ENCODE measurements at places on chromosomes 2 and 18.

- DNase-seq = no peak
Measured at GRCh38 chr18:29171892-29172755, 995.2 kb upstream of the CDH2 start.

GRCh38 chr18:11981192-11981542, at the start of gene IMPA2:
IMPA2 (plus strand) TSS chr18:11981507; CDS start chr18:11981670, 163 bp downstream.
- DNase-seq = no peak

DNA sequence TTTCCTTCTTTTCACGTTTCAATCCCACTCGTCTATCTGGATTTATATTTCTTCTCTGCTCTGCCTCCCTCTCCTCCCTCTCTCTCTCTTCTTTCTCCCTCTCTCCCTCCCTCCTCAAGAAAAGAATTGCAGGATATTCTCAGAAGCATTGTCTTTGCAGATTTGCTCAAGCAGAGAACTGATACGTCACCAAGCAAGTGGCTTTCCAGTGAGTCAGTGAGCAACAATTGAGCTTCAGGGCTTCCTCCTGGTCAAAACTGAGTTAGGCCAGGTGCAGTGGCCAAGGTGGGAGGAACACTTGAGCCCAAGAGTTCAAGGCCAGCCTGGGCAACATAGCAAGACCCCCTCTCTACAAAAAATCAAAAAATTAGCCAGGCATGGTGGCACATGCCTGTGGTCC, 151.1 kb downstream of the SMAD2 start:
- DNase-seq = no peak

GRCh38 chr2:218257390-218257981, 3.3 kb upstream of the GPBAR1 start:
- peak; percentile 77 for DNase-seq

- DNase-seq = no peak
Measured at GRCh38 chr2:144849612-144850011, 329.7 kb upstream of the ZEB2 start.

DNA sequence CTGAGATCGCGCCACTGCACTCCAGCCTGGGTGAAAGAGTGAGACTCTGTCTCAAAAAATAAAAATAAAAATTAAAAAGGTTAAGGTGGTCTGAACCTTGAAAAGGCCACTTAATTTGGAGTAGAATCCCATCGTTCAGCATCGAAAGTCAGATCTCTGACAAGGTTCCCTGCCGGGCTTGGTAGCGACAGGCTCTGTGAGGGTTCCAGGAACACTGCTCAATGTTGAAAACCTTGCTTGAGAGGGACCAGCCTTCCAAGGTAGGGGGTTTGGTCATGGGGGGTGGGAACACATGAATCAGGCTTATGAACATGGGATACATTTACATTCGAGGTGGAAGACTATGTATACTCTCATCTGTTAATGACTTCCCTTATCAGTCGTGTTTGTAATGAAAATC, 232.2 kb downstream of the FHOD3 start:
- DNase-seq = no peak

- no peak for DNase-seq
Measured at GRCh38 chr18:53850902-53851301, 373.6 kb downstream of the MBD2 start.

GRCh38 chr2:11877764-11878163, 131.3 kb downstream of the LPIN1 start:
- no peak for DNase-seq

DNA sequence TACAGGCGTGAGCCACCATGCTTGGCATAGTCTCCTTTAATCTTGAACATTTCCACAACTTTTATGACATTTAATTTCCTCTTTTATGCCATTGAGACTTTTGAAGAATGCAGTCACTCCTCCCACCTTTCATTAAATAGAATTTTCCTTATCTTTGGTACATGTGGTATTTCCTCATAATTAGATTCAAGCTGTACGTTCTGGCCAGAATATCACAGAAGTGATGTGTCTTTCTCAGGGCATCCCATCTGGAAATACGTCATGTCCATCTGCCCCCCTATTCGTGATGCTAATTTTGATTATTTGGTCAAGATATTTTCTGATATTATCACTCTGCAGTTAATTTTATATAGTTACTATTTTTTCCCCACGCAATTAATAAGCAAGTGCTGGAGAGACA, 16.9 kb downstream of the CASP10 start:
- DNase-seq = no peak

GRCh38 chr2:84971510-84972206, 697 bp downstream of the KCMF1 start:
- peak; percentile 48 for DNase-seq

GRCh38 chr2:105804266-105804665, 59.6 kb downstream of the NCK2 start:
- no peak for DNase-seq

GRCh38 chr2:240958366-240959213, 39.8 kb upstream of the SNED1 start:
- DNase-seq = no peak

DNA sequence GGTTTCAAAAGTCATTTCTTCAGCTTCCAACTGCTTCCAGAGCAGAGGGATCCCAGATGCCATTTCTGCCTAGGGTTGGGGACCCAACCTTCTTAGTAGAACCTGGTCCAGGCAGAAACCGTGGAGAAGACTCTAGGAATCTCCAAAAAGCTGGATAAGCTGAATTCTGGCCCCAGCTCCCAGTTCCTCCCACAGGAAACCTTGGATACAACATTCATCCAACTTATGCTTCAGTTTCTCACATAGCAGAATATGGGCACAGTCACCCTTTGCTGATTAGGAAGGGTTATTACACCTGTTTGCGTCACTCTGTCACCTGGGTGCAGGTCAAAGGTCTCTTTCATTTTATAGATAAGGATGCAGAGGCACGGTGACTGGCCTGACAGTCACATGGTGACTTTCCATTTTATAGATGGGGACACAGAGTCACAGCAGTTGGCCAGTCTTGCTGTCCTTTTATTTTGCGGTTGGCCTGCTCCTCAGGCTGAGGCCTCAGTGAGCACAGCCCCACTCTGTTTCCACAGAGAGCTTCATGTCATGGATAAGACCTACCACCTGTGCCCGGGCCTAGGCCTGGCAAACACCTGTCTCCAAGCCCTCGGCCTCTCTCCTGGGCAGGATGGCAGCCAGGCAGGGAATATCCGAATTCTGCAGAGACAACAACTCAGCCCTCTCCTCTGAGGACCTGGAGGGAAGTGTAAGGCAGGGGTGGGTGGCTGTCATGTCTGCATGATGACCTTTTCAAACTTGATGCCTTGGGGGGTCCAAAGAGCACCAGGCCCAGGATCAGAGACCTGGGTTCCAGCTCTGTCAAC, 148.8 kb downstream of the SMAD7 start:
- no peak for DNase-seq

DNA sequence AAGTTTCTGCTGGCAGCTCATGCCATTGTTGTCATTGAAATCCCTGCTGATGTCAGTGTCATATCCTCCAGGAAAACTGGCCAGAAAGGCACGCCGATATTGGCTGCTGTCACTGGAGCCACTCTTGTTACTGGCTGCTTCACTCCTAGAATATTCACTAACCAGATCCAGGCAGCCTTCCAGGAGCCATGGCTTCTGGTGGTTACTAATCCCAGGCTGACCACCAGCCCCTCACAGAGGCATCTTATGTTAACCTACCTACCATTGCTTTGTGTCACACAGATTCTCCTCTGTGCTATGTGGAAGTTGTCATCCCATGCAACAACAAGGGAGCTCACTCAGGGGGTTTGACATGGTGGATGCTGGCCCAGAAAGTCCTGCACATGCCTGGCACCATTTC, 27.0 kb upstream of the MTX2 start:
- no peak for DNase-seq

DNA sequence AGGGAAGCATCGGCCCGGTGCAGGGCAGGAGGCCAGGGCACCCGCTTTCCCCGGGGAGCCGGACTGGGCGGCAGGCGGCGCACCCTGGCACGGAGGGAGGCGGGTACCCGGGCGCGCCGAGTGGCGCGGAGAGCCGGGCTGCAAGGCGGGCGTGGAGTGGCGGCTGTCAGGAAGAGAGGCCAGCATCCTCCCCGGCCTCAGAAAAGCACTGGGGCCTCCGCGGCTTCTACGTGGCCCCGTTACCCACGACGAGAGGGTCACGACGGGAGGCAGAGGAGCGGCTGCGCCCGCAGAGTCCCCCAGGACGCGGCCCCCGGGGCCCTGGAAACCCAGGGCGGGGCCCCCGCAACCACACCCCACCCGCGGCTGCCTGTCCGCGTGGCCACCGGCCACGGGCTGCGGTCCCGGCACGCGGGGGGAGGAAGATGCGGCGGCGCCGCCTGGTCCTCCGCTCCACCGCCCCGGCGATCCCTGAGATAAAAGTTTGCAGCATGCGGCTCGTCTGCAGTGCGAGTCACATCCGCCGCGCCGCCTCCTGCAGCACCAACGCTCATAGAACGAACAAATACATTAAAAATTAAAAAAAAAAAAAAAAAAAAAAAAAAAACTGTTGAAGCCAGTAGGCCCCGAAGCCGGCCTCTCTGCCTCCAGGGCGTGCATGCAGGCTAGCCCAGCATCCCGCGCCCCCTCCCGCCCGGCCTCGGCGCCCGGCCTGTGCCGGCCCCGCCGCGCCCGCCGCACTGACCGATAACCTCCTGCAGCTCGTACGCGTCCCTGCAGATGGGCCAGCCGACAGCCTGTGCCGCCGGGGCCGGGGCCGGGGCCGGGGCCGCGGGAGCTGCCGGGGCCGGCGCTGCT, 683 bp downstream of the STK39 start:
- DNase-seq = peak; percentile 93

DNA sequence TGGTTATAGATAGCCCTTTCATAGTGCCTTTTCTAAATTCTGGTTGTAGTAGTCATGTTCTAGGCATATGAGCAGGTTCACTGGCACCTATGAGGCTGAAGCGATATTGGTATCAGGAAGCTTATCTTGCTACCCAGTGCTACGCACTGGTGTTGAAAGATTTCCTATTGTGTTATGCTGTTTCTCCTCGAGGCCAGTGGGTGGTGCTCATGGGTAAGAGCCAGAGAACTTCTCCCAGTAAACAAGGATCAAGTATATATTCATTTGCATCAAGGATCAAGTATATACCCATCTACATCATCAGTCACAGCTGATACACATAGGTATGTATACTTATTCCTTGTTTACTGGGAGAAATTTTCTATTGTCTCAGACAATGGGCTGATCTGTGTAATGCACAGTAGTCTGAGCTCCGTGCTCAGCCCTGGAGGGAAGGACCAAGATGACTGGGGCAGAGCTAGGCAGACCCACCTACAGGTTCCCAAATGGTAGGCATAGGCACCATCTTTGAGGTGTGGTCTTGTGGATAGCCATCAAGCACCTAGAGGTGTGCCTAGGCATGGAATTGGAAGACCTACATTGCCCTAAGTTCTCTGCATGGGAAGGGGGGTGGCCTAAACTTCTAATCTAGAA, 101.2 kb upstream of the GALNT13 start:
- no peak for DNase-seq

DNA sequence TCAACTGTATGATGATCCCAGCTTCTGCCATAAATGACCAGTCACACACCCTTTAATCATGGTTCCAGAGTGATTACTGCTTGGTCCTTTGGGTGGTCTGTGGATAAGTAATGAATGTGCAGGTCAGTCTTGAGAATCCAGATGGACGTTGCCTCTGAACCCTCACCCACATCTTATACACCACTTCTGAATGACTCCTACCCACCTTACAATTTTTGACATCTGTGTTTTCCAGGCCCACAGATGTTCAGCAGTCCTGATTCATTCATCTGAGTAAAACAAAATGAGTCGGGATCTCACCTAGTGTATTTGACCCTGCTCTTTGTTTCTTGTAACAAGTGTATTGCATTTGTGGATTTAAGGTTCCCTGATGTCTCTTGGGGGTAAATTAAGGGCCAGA, 194.1 kb upstream of the CCDC68 start:
- no peak for DNase-seq

DNA sequence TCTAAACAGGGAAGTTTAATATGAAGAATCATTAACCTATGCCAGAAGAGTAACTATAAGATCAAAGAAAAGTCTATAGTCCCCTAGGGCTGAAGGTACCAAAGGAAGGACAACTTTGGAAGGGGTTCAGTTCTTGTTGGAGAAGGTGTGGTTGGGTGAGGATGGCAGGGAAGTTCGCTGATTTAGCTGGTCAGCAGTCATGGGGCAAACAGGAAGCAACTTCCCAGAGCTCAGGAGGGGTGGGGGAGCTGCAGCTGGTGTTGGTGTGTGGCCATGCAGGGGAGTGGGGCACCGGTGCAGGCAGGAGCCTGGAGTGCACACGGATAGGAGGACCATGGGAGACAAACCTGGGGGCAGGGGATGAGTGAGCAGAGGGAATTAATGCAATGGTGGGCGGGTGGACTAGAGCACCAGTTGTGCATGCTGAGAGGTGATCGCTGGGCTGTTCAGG, 34.0 kb downstream of the FHOD3 start:
- DNase-seq = no peak

DNA sequence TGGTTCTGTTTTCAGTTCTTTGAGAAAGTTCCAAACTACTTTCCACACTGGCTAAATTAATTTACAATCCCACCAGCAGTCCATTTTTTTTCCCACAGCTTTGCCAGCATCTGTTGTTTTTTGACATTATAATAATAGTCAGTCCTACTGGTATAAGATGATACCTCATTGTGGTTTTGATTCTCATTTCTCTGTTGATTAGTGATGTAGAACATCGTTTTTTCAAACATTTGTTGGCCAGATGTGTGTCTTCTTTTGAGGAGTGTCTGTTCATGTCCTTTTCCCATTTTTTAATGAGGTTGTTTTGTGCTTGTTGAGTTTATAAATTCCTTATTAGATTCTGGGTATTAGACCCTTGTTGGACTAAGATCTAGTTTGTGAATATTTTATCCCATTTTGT, 376.8 kb upstream of the NT5C1B start:
- DNase-seq = no peak

GRCh38 chr2:101942851-101943250, 48.9 kb upstream of the IL1R2 start:
- DNase-seq = no peak

All from CD8-positive, alpha-beta T cell (primary cell).